ENCODE measurements at places on chromosomes 3 and 15.

DNA sequence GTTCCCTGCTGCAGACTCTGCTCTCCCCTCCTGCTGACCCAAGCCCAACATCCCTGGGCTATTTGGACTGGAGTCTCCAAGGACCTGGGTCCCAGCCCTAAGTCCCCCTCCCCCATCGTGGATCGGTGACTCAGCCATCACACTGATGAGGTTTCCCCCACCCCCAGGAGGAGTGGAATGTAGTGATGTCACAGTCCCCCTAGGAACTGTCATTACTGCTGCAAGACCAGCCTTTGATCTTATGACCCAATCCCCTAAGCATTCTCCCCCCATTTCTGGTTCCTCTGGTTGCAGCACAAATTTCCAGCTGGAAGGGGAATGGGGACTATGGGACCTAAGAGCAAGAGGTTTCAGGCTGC lies 63.4 kb upstream of the CSPG4 start:
- no peak for DNase-seq

GRCh38 chr3:122930063-122930997 lies 97.2 kb downstream of the SEMA5B start:
- DNase-seq: no peak

GRCh38 chr15:59315914-59316451 lies 56.7 kb downstream of the MYO1E start:
- no peak for DNase-seq

DNA sequence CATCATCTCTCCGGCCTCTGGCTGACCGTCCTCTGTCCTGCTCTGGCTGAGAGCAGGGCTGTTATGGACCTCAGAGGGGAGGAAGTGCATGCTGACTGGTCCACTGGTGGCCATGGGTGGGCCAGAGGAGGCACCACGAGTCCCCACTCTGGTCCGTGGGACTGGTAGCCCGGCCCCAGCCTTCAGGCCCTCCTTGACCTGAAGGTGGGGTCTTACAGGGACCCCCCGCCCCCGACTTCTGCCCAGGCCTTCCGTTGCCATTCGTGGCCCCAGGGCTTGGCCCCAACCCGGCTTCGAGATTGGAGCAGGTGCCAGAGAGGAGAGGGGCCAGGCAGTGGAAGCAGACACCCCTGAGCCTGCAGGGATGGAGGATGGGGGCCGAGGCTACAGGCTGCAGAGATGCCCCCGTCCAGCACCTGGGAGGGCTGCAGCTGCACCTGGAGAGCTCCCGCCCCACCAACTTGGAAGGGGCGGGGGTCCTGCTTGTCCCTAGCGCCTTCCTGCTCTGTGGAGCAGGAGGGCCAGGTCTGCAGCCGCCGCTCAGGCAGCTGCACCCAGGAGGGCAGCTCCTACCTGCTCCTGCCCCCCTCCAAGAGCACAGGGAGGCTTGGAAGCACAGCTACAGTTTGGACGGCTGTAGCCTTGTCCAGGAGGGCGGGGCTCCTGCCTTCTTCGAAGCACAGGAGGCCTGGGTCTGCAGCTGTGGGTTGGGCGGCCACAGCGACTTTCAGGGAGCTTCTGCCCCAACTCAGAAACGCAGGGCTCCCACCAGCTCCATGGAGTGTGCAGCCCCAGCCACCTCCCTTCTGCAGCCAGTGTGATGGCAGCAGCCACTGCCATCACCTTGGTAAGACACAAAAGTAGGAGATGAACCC lies 142.5 kb downstream of the KLF13 start:
- no peak for DNase-seq

- no peak for DNase-seq
These were observed 16.5 kb upstream of the SIAH2 start for GRCh38 chr3:150779402-150779858.

GRCh38 chr3:193594946-193595689 lies 2.1 kb downstream of the OPA1 start:
- no peak for DNase-seq

GRCh38 chr15:99085413-99086326 lies 19.2 kb upstream of the SYNM start:
- no peak for DNase-seq

- DNase-seq: no peak
These were observed 38.7 kb upstream of the CCDC50 start for GRCh38 chr3:191290311-191291025.

Measured in activated CD4-positive, alpha-beta T cell treated with anti-CD3 and anti-CD28 coated beads, Interleukin-2, amount 50 U/mL, for 24 hours (primary cell).